ENCODE measurements at places on chromosomes 7 and 10.

DNA sequence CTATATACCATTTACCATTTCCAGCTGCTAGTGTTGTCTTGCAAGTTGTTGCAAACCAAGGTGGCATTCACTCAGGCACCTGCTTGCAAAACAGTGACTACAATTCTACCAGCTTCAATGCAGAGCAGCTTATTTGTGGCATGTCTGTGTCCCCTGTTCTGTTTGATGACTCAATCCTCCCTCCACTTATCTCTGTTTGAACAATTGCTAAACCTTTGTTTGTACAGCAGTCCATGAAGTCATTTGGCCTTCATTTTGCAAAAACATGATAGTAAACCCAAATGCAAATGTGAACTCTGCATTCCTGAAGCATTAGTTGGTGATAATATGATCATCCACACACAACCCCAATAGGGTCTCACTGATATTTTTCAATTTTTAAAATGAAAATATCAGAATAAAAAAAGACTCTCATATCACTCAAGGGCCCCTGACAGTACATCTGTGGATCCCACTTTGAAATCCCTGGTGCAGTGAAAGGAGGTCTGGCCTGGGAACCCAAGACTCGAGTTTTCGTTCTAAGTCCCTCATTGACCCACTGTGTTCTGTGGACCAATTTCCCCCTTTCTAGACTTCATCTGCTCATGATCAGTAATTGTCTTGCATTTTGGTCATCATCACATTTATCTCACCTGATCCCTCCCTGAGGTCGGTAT is 425.4 kb downstream of the RPS24 start:
- peak; percentile 61 for DNase-seq

DNA sequence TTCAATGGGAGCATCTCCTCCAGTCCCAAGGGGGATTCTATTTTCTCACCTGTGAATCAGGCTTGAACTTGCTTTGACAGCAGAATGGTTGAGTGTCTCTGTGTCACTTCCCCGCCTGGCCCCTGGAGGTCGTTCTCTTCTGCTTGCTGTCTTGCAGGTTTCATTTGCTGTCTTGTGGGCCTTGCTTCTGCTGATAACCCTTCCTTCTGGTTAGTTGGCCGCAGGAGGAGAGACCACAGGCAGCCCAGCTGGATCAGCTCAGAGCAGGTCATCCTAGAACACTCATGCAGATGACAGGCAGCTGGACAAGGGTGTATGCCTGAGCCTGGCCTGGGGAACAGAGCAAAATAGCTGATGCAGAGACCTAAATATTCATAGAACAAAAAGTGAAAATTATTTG is 344.2 kb upstream of the ADARB2 start:
- no peak for DNase-seq

GRCh38 chr7:17302575-17303142 is 4.2 kb downstream of the AHR start:
- DNase-seq = peak; percentile 84

- DNase-seq = no peak
Observed at GRCh38 chr7:157471259-157472125, 134.7 kb downstream of the DNAJB6 start.

DNA sequence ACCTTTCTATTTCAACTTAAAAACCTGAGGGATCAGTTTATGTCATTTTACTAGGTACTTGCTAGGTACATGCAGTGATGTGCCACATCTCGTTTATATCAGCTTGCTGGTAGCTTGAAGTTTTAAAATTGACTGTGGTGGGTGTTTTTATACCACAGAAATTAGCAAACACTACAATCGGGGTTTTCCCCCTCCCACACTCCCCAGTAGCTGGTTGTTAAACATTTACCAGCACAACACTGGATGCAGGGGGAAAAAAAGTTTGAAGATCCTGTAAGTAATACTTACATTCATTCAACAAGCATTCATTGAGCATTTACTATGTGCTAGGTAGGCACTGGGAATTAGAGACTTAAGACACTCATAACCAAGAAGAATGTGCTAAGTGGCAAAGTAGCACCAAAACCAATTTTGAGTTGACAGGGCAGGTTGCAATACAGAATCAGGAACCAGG is 32.6 kb downstream of the USP6NL start:
- DNase-seq = no peak
